ENCODE measurements at places on chromosomes 3 and 15. TPM values are rescaled to one million over a fixed set of nuclear protein-coding genes. Genes with fewer than 3 reads are reported as not detected.

DNA sequence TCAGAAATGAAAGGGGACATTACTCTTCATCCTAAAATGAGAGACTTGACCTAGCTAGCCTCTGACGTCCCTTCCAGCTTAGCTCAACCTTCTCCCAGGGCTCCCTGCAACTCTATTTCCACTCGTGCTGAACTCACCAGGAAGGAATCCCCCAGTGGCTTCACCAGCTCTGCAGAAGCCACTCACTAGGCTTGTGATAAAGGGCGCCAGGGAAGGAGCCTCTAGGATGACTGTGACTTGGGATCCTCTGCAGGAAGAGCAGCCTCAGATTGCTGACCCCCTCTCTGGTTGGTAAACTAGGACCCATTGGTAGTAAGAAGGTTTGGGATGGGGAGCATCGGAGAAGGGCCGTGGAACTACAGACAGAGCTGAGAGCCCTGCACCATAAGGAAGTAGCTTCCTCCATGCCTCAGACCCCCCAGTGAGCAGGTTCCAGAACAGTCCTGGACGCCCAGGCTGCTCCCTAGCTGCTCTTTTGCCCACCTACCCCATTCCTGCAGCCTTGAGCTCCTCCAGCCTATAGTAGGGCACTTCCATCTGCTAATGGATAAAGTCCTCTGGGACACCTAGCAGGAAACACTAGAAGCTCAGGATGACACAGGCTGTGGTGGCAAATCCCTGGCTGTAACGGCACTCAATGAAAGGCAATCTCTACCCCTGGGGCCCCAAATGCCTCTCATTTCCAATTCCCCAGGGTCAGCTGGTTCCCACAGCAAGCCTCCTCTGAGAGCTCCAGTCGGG lies 26.0 kb downstream of the PLA2G4F start:
- no peak for DNase-seq

Gene PIGZ
- total RNA-seq = 4.7 TPM

GRCh38 chr3:23264413-23264812 lies 61.3 kb downstream of the UBE2E2 start:
- DNase-seq = no peak

DNA sequence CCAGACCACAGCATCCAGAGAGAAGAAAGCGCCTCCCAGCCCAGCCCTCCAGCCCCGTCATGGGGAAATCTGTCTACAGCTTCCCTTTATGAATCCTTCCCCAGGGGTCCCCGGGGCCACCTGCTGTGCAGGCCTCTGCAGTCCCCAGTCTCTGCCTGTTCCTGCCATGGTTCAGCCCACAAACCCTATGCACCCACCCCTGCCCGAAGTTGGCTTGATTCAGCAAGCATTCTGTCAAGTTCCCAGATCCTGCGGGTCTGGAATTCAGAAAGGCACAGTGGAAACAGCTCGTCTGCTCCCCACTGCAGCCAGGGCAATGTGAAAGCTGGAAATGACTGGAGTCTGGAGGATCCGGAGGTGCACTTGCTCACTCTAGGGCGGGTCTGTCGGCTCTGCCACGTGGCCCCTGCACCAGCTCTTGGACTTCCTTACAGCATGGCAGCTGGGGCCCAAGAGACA lies 2.9 kb upstream of the OCA2 start:
- no peak for DNase-seq
